Natural killer cell (primary cell): ENCODE measurements at places on chromosomes 6 and 20. TPM values are rescaled to one million over a fixed set of nuclear protein-coding genes. Genes with fewer than 3 reads are reported as not detected.
A peak's percentile ranks its signal among the peaks of the same experiment; 100 is the strongest.

- no peak overlapping the region for H3K4me3 ChIP-seq
- peaks cover 25% of the 10 kb centered on the region for H3K4me1 ChIP-seq
- H3K27ac ChIP-seq = no peak overlapping the region
- H3K36me3 ChIP-seq = no peaks in the 10 kb centered on the region
- peak; percentile 44 for DNase-seq
Measured at GRCh38 chr6:39309942-39310531, 4.2 kb downstream of the KCNK17 start.

DNA sequence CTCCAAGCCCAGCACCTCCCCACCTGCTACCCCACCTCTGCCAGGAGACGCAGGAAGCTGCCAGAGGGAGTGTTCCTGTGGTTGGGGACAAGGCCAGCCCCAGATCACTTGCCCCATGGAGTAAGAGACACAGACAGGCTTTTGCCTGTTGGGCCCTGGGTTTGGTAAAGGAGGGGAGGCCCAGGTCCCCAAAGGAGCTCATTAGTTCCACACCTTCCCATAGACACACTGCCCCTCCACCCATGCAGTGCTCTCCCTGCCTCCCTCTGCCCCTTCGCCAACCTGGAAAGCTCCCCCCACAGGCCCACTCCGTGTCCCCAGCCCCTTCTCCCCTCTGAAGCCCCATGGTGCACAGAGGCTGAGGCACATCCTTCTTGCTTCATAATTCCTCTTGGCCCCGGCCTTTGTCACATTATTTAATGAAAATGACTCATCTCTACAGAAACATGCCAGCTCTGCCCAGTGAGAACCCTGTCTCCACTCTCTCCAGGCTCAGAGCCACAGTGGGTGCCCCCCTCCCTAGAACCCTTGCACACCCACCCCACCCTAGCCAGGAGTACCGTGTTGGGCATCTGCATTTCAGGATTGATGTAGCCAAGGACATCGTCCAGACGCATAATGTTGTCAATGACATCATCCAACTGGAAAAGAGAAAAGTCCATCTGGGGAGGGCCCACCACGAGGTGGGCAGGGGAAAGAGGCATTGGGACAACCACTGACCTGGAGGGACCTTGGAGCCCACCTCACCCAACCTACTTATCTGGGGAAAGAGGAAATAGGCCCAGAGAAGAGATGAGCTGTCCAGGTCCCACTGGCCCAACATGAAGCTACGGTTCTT lies 46.0 kb downstream of the TFEB start:
- no peak for DNase-seq
- peaks cover 4% of the 10 kb centered on the region for H3K4me1 ChIP-seq
- no peaks in the 10 kb centered on the region for H3K27me3 ChIP-seq
- no peak overlapping the region for H3K27ac ChIP-seq

DNA sequence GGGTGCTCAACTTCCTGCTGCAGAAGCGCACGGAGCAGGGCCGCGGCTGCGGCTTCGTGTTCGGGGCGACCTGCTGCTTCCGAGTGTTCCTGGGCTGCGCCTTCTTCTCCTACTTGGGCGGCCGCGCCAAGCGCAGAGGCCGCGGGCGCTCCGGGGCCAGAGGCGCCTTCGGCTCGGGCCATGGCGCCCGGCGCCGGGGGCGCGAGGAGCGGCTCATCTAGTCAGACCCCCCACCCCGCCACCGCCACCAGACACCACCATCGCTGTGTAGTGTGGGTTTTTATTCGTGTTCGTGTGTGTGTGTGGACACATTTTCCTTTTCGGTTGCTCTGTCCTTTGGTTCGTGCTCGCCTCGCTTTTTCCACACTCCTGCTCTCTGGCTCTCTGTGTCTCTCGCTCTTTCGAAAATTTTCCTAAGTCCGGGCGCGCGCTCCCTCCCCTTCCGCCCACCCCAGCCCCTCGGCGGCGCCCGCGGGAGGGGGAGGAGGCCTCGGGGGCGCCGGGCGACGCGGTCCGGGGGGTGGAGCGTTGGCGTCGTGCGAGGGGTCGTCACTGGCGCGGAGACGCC lies 38.1 kb downstream of the GNAS start:
- peak overlapping the region; percentile 87 for H3K27ac ChIP-seq
- H3K4me1 ChIP-seq = peaks cover 16% of the 10 kb centered on the region
- H3K36me3 ChIP-seq = no peaks in the 10 kb centered on the region
- H3K4me3 ChIP-seq = peak overlapping the region; percentile 74
- no peaks in the 10 kb centered on the region for H3K27me3 ChIP-seq

DNA sequence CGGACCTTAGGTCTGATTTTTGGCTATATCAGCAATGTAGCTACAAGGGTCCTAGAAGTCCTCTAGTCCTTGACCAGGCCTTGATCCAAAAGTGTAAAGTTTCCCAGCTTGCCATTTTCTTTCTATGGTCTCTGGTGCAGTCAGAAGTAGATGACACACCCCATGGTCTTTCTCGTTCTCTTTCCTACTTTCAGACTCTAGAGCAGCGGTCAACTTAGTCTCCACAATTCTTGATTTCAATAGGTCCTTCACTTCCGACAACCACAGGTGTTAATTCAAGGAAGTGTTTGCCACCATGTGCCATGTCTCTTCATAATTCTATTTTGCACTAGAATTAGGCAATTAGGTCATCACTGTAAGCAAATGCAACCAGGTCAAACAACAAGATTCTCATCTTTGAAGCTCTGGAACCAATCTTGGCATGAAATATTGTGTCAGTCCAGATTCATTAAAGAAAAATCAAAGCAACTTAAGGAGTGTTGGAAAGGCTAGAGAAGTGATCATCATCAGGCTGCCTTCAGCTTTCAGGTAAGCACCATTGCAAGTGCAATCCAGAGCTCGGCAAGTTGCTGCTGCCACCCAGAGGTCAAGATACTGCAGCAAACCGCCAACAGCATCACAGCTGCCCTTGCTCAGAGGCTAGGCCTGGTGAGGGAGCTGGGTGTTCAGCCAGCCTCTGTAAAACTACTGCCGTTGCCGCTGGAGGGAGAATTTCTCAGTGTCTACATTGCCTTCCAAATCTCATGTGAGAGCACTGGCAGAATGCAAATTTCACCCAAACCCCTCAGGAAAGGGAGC lies 5.6 kb upstream of the SYNE1 start:
- H3K36me3 ChIP-seq = no peaks in the 10 kb centered on the region
- H3K4me1 ChIP-seq = peaks cover 3% of the 10 kb centered on the region
- H3K4me3 ChIP-seq = no peak overlapping the region

- no peak overlapping the region for H3K27ac ChIP-seq
- DNase-seq = no peak
- no peaks in the 10 kb centered on the region for H3K36me3 ChIP-seq
- no peak overlapping the region for H3K4me3 ChIP-seq
- no peaks in the 10 kb centered on the region for H3K4me1 ChIP-seq
Measured at GRCh38 chr20:52269321-52269720, 77.7 kb upstream of the ZFP64 start.

DNA sequence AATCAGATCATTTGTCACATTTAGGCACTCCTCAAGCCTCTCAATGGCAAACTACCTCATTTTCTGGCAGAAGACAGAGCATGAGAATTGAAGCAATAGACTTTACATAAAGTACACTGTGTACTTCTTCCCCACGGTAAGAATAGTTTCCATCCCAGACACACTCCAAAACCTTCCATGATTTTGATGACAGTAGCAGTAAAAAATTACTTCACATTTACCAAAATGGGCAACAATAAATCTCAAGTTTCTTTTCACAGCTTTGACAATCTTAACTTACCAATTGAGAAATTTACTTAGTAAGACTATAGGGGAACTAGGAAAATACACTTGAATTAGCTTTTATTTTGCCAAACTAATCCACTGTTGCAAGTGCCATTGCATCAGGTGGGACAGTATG lies 353.8 kb downstream of the HAO1 start:
- no peak overlapping the region for H3K27ac ChIP-seq
- no peaks in the 10 kb centered on the region for H3K4me1 ChIP-seq
- no peak overlapping the region for H3K4me3 ChIP-seq
- no peaks in the 10 kb centered on the region for H3K27me3 ChIP-seq

- H3K27me3 ChIP-seq = no peaks in the 10 kb centered on the region
- no peak overlapping the region for H3K4me3 ChIP-seq
- no peak for DNase-seq
- no peak overlapping the region for H3K27ac ChIP-seq
Measured at GRCh38 chr6:163113358-163113962, 301.1 kb upstream of the QKI start.

DNA sequence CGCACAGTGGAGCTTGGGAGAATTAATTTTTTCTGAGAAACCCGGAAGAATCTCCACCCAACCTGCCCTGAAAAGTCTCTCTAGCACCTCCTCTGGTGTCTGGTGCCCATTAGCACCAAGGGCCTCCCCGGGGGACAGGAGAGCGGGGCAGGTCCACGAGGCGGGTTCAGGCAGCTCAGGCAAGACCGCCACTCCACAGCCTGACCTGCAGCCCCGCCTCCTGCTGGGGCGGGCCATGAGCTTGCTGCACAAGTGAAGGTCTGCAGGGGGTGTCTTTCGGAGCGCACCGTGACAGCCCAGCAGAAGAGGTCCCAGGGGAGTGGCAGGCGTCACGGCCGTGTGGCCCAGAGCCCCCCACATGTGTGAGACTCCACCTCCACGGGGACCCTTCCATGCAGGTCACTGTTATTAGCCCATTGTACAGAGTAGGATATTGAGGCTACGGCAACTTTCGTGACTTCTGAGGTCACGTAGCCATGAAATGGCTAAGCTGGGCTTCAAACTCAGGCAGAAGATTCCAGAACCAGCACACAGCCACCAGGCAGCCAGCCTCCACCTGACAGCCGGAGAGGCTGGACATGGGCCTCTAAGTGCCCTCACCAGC lies 63.9 kb upstream of the SLCO4A1 start:
- no peak overlapping the region for H3K4me3 ChIP-seq
- H3K27me3 ChIP-seq = peaks cover 17% of the 10 kb centered on the region
- peaks cover 3% of the 10 kb centered on the region for H3K4me1 ChIP-seq
- DNase-seq = no peak
- H3K36me3 ChIP-seq = no peaks in the 10 kb centered on the region
- H3K27ac ChIP-seq = no peak overlapping the region

- no peak for DNase-seq
- no peaks in the 10 kb centered on the region for H3K36me3 ChIP-seq
- H3K4me3 ChIP-seq = no peak overlapping the region
- H3K4me1 ChIP-seq = peaks cover 29% of the 10 kb centered on the region
- H3K27ac ChIP-seq = no peak overlapping the region
Measured at GRCh38 chr6:39056191-39056590, 7.6 kb downstream of the GLP1R start.

- H3K27ac ChIP-seq = no peak overlapping the region
- H3K36me3 ChIP-seq = no peaks in the 10 kb centered on the region
- no peak overlapping the region for H3K4me3 ChIP-seq
Measured at GRCh38 chr6:134193536-134194498, 124.1 kb downstream of the SGK1 start.

- no peak for DNase-seq
- no peaks in the 10 kb centered on the region for H3K27me3 ChIP-seq
- peaks cover 2% of the 10 kb centered on the region for H3K36me3 ChIP-seq
- no peaks in the 10 kb centered on the region for H3K4me1 ChIP-seq
- no peak overlapping the region for H3K4me3 ChIP-seq
Measured at GRCh38 chr20:8798505-8798904, 270.4 kb upstream of the PLCB4 start.

GRCh38 chr6:73264446-73264845 lies 1.4 kb upstream of the KHDC1 start:
- H3K36me3 ChIP-seq = peaks cover 2% of the 10 kb centered on the region
- H3K4me1 ChIP-seq = peaks cover 18% of the 10 kb centered on the region
- no peak overlapping the region for H3K27ac ChIP-seq
- no peaks in the 10 kb centered on the region for H3K27me3 ChIP-seq
- DNase-seq = no peak

DNA sequence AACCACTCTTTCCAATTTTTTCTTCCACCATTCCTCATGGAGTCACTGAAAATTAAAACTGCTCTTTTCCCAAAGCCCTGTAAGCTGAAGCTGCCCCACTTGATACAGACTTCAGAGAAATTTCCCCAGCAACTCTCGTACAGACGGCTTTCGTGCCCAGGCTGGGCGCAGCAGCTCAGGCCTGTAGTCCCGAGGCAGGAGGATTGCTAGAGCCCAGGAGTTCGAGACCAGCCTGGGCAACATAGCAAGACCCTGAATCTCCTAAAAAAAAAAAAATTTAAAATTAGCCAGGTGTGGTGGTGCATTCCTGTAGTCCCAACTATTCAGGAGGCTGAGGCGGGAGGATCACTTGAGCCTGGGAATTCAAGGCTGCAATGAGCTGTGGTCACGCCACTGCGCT lies 6.6 kb downstream of the PPDPF start:
- H3K27me3 ChIP-seq = no peaks in the 10 kb centered on the region
- peaks cover 5% of the 10 kb centered on the region for H3K4me1 ChIP-seq
- peaks cover 3% of the 10 kb centered on the region for H3K36me3 ChIP-seq
- no peak overlapping the region for H3K27ac ChIP-seq
- DNase-seq = no peak
- no peak overlapping the region for H3K4me3 ChIP-seq

- H3K27ac ChIP-seq = no peak overlapping the region
- peaks cover 66% of the 10 kb centered on the region for H3K27me3 ChIP-seq
- no peaks in the 10 kb centered on the region for H3K36me3 ChIP-seq
- H3K4me3 ChIP-seq = peak overlapping the region; percentile 24
- peaks cover 52% of the 10 kb centered on the region for H3K4me1 ChIP-seq
- DNase-seq = no peak
Measured at GRCh38 chr6:6008089-6008647, 1.4 kb upstream of the NRN1 start.

DNA sequence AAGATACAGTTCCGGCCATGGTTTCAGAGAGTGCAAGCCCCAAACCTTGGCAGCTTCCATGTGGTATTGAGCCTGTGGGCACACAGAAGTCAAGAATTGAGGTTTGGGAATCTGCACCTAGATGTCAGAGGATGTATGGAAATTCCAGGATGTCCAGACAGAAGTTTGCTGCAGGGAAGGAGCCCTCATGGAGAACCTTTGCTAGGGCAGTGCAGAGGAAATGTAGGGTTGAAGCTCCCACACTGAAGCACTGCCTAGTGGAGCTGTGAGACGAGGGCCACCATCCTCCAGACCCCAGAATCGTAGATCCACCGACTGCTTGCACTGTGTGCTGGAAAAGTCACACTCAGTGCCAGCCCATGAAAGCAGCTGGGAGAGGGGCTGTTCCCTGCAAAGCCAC lies 267.5 kb downstream of the OGFRL1 start:
- no peaks in the 10 kb centered on the region for H3K27me3 ChIP-seq
- H3K4me3 ChIP-seq = no peak overlapping the region
- H3K4me1 ChIP-seq = no peaks in the 10 kb centered on the region
- no peaks in the 10 kb centered on the region for H3K36me3 ChIP-seq
- no peak for DNase-seq

GRCh38 chr20:45792317-45793118 lies 764 bp downstream of the DNTTIP1 start:
- H3K27me3 ChIP-seq = no peaks in the 10 kb centered on the region
- H3K27ac ChIP-seq = peak overlapping the region; percentile 83
- no peak for DNase-seq
- H3K4me3 ChIP-seq = peak overlapping the region; percentile 81
- H3K4me1 ChIP-seq = peaks cover 17% of the 10 kb centered on the region

- peak overlapping the region; percentile 88 for H3K4me3 ChIP-seq
- H3K4me1 ChIP-seq = peaks cover 69% of the 10 kb centered on the region
- peaks cover 21% of the 10 kb centered on the region for H3K36me3 ChIP-seq
- peak; percentile 58 for DNase-seq
- peak overlapping the region; percentile 79 for H3K27ac ChIP-seq
Measured at GRCh38 chr6:31659649-31660380, 763 bp downstream of the C6orf47 start.

GRCh38 chr6:33313709-33314514 lies at the start of gene TAPBP:
Gene TAPBP, minus strand, starts transcription at chr6:33314078. Its CDS starts 37 bp downstream, at chr6:33314041.
- H3K4me1 ChIP-seq = peaks cover 59% of the 10 kb centered on the region
- H3K4me3 ChIP-seq = peak within 1 kb of the TSS; percentile 91
- peak; percentile 84 for DNase-seq
- peak within 1 kb of the TSS; percentile 98 for H3K27ac ChIP-seq
- no peaks in the 10 kb centered on the region for H3K27me3 ChIP-seq

BHLHE23 gene
- not detected for total RNA-seq

COL9A1 gene
- total RNA-seq = not detected

ZSCAN26 gene
- total RNA-seq = 13.7 TPM

UST gene
- total RNA-seq = 6.3 TPM

TINAG gene
- total RNA-seq = not detected

CLPSL2 gene
- not detected for total RNA-seq
